Brain pericyte (primary cell): ENCODE measurements at places on chromosomes 12 and 14.

GRCh38 chr14:82779301-82779700 lies 1245.6 kb upstream of the SEL1L start:
- no peak for DNase-seq

DNA sequence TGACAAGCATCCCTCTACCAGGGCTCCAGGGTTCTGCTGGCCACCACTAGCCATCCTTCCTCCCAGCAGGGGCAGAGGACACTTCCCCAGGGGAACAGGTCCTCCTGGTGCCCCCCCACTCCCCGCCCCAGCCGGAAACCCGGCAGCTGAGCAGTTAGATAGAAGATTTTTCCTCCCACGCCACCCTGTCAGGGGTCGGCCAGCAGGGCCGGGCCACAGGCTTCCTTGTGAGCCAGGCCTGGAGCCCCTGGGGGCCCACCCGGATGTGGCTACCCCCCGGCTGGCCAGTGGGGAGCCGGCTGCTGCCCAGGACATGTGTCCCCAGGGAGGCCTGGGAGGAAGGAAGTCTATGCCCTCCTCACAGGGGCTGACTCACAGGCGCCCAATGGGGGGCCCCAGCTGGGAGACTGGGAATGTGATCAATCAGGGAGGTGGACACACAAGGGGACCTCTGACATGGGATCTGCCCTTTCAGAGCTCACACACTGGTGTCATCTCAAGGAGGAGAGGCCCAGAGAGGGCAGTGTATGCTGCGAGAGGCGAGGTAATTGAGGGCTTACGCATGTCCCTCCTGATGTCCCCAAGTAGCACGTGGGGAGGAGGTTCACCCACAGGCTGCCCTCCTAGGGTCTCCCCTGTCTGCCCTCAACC lies 4.2 kb downstream of the SH2B3 start:
- no peak for DNase-seq

DNA sequence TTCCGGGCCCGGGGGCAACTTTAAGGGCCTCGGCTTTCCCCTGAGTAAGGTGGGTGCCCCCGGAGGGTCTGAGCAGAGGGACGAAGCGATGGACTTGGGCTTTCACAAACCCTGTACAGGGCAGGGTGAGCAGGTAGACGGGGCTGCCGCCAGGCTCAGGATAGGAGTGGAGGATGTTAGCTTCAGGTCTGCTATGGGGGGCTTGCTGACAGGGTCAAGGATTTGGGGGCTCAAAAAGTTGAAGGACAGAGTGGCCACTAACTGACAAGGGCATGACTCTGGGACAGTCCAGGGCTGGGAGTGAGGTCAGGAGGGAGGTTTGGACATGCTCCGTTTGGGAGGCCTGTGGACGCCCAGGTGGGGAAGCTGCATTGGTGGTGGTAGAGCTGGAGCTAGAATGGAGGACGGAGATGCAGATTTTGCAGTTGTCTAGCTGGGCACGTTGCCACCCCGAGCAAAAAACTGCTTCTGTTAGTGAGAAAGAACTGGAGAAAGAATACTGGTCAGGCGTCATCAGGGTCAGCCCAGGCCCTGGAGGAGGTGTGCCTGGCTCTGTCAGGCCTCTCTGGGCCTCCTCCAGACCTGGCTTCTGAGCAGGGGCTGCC lies 113.3 kb downstream of the ADGRD1 start:
- no peak for DNase-seq

- DNase-seq: no peak
Measured at GRCh38 chr12:14803830-14804160, 325 bp downstream of the C12orf60 start.

- DNase-seq: no peak
Measured at GRCh38 chr12:24780697-24781368, 168.1 kb downstream of the BCAT1 start.

DNA sequence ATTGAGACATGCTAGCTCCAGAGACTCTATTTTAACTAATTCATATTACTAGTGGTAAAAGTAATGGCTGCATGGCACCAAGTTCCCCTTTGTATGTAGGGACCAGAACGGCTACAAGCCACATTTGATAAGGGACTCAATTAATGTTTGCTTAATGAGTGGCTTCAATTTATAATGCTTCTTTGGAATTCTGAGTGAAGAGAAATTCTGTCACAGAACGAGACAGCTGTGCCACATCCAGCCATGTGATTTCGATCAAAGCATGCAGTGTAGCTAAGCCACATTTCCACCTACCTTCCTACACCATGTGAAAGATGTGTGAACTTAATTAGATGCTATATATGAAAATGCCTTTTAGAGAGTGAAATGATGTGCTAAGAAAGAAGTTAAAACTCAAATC lies 217.4 kb downstream of the ACSS3 start:
- DNase-seq: no peak
